Activated CD8-positive, alpha-beta memory T cell treated with anti-CD3 and anti-CD28 coated beads, Interleukin-2, amount 50 U/mL, for 48 hours (primary cell): ENCODE measurements at places on chromosomes 1 and 21.

- DNase-seq = no peak
These were observed 191.9 kb downstream of the AK5 start for GRCh38 chr1:77473690-77474089.

DNA sequence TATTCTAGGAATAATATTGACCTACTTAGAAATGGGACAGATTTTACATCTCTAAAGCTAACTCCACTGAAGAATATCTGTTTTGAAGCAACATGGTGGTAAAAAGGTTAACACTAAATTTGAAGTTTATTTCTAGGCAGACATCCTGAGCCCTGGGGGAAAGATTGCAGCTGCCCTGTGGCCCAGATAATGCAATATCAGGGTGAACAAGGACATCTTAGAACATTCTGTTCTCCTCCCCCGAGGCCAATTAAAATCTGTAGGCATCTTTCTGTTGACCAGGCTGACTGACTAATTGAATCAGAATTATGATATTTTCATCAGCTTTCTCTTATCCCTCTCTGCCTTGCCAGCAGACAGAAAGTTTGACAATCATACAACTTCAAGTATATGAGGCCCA, 149.8 kb upstream of the DUSP10 start:
- DNase-seq = no peak

- DNase-seq = peak; percentile 78
These were observed 771 bp downstream of the EIF4G3 start for GRCh38 chr1:21175670-21176581.

- peak; percentile 75 for DNase-seq
These were observed 475.6 kb downstream of the LTN1 start for GRCh38 chr21:28516991-28517592.

DNA sequence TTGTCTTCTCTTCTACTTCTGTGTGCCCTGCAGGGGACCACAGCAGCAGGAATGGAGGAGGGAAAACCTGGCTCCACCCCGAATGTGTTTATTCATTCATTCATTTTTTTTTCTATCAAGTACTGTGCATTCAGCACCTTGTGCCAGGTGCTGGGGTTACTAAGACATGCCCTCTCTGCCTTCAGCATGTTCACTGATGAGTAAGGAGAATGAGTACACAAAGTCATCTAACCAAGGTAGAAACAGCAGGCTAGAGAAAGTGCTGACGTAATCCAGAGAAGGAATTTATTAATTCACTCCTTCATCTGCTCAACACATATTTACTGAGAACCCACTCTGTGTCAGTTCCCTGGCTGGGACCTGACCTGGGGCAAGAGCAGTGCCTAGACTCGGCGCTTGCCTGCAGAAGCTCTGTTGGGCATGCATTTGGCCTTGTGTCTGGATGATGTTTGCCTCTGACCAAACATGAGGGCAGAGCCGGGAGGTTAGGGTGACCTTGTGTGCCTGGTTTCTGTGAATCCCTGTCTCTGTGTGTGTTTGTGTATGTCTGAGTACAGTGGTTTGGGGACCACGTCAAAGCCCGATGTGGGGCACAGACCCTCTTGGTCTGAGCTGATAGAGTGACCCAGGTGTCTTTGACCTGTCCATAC, 3.3 kb upstream of the MYOG start:
- DNase-seq = no peak

- no peak for DNase-seq
These were observed 100.9 kb downstream of the DDX20 start for GRCh38 chr1:111856411-111857185.

- DNase-seq = no peak
These were observed 20.2 kb upstream of the IVNS1ABP start for GRCh38 chr1:185337246-185337645.

DNA sequence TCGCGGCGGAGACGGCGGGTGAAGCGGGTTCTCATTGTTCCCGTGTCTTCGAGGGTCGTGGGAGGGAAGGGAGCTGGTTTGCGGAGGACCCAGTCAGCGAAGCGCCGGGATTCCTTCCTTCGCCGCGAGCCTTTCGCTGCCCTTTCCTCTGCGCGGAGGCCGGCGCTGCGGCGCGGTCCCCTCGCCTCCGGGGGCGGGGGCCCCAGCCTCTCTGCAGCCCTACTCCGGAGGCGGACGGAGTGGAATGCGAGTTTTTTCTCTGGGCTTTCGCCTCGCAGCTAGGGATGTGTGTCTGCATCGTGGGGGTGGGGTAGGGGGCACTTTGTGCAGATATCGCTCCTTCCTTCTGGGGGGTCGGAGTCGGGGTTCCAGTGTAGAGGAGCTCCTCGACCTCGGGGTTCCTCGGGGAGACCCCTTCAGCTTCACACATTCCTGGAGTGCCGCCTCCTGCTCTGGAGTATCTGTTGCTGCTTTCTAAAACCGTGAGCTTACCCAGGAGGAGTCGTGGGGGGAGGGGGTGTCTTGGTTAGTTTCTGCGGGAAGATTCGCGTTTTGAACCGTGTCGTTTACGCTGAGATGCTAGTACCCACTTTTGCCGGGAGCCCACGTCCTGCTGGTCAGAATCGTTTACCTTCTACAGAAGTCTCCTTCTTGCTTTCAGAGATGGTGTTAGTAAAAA, 595 bp downstream of the RNF2 start:
- DNase-seq = peak; percentile 73

DNA sequence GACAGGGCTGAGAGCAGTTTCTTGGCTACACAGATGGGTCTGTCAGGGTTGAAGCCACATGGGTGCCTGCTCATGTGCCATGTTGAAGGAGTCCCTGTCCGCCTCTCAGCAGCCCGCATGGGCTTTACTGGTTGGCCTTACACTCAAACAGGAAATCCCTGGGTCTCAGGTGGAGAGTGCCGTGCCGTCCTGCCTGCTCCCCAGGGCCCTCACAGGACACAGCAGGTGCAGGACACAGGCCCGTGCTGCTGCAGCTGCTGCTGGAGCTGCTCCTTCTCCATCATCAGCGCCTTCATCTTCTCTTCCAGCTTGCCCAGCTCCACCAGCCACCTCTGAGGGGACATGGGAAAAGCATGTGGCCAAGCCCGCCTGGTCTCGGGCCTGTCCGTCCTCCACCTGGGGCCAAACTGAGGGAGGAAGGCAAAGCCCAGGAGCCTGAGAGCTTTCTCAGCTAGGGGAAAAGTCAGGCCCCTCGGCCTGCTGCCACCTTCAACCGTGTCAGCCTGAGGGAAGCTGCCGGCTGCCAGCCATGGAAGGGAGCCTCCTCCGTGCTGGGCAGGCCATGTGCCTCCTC, 5.5 kb downstream of the SLFNL1 start:
- DNase-seq = no peak

DNA sequence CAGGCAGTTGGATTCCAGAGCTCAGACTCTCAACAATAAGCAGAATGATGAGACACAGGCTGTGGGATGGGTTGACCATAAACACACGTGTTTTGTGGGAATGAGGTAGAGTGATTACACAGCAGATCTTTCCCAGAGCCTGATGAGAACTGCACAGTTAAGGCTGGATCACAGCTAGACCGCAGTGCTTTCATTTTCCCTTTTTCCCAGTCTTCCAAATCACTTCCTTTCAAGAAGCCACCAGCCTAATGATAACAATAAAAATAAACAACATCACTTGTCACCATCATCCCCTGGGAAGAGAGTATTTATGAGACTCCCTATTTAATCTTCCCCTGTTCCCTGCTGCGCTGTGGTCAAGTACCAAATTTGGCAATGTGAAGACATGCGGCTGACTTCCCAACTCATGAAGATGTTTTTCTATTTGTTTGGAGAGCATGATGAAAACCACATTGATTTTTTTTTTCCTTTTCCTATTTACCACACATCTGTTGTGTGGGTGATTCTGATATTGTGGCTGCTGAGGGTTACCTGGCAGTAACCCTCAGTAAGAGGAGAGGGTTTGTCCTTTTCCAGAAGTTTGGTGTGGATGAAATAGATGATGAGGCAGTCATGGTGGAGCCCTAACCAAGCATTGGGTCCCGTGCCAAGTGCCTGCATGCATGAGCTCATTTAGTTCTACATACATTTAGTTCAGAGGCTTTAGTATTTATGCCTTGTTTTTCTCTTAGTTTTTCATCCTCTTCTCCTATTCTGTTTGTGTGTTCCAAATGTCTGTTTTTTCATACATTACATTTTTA, 248.9 kb upstream of the HOOK1 start:
- no peak for DNase-seq

DNA sequence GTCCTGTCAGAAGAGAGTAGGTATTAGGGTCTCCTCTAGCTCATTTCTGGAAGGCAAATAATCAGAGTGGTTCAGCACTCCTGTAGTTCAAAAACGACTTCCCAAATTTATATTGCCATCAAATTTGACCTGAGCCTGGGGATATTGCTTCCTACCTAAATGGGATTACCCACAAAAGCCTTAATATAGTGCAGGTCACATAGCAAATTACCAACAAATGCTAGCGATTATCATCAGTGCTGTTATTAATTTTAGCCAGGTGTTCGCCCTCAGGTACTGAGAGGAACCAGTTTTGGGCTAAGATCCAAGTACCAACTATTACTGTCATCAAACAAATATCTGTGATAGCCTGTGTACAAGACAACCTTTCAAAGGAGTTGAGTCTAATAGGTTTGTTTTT, 661.8 kb upstream of the PTBP2 start:
- DNase-seq = no peak

- no peak for DNase-seq
These were observed 52.9 kb downstream of the STUM start for GRCh38 chr1:226601456-226601855.
